ENCODE measurements at places on chromosomes 3 and 15.

- no peak for DNase-seq
Measured at GRCh38 chr15:67946701-67947100, 106.9 kb upstream of the RNU6-1 start.

GRCh38 chr3:141659821-141660613 lies 78.1 kb upstream of the RNF7 start:
- no peak for DNase-seq

DNA sequence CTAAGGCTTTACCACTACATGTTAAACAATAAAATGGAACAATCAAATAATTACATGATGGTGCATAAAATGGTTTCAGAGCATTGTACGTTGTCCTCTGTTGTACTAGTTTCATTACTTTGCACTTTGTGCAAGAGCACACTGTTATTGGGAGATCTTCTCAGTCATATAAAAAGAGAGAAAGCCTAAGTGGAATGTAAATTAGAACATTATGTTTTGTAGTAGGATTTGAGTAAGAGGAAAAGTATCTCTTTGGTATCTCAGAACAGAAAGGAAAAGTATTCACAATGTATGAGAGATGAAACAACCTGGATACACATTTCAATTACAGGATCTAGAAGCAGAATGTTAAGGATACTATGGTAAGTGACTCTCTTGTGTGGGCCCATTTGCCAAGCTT lies 26.9 kb upstream of the PLSCR2 start:
- no peak for DNase-seq

DNA sequence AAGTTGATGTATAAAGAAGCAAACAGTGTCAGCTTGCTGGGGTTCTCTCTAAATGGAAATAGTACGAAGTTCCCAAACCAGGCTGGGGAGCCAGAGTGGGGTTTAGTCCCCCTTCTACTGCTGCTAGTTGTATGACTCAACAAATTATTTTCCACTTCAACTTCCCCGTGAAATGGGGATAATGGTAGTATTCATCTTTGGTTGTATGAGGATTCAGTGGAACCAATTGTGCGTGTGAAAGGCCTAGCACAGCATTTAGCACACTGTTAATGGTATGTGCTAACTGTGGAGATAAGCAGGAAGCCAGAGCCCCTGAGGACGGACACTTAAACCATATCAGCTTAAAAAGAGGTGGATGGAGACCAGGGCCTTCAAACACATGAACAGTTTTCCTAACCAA lies 4.2 kb downstream of the SORD start:
- no peak for DNase-seq

- DNase-seq = peak; percentile 57
Measured at GRCh38 chr15:67762610-67763368, 62.5 kb upstream of the SKOR1 start.

DNA sequence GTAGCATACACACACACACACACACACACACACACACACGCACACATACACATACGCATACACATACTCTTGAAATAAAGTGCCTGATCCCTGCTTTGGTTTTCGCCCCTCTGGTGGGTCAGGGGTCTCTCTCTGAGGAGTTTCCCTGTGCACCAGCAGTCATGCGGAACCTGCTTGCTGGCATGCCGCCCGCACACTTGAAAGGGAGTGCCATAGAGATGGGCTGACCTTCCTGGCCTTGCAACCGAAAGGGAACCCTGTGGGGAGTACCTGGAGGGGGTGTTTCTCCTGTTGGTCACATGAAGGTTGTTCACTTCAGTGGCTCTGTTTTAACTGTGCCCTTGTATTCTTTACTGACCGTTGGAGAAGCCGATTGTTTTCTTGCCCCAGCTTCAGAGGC lies 752.3 kb downstream of the NR2F2 start:
- DNase-seq = no peak
